ENCODE measurements at places on chromosomes 12 and 14.

GRCh38 chr12:67523538-67523937 is 125.0 kb upstream of the DYRK2 start:
- DNase-seq: no peak

DNA sequence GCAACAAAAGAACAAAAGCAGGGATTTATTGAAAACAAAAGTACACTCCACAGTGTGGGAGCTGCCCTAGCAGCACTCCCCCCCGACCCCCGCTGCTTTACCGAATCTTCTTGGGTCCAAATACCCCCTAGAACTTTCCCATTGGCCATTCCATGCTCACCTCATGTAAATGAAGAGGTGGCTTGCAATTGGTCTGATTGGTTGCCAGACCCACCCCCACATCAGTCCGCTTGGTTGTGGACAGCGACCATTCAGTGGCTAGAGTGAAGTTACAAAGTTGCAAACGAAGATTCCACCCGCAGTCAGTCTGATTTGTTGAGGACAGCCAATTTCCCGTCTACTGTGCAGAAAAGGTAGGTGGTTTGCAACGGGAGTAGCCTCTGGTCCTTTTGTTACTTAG is 3.9 kb downstream of the STYX start:
- no peak for DNase-seq

DNA sequence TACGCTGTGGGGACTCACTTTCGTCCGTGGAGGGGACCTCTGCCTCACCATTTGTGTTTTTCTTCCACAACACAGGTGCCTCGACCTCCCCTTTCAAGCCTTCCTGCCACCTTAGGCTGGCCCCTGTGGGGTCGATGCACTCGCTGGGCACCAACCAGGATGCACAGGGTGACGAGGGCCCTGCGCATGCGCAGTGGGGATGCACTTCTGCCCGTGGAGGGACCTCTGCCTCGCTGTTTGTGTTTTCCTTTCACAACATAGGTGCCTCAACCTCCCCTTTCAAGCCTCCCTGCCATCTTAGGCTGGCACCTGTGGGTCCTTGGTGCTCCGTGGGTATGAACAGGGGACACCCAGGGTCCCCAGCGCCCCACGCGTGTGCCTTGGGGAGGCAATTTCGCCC is 356.8 kb downstream of the ALG10 start:
- no peak for DNase-seq

GRCh38 chr12:28088566-28089272 is 101.5 kb upstream of the CCDC91 start:
- DNase-seq: no peak

- DNase-seq: no peak
Measured at GRCh38 chr12:114750917-114751316, 66.9 kb upstream of the TBX3 start.

DNA sequence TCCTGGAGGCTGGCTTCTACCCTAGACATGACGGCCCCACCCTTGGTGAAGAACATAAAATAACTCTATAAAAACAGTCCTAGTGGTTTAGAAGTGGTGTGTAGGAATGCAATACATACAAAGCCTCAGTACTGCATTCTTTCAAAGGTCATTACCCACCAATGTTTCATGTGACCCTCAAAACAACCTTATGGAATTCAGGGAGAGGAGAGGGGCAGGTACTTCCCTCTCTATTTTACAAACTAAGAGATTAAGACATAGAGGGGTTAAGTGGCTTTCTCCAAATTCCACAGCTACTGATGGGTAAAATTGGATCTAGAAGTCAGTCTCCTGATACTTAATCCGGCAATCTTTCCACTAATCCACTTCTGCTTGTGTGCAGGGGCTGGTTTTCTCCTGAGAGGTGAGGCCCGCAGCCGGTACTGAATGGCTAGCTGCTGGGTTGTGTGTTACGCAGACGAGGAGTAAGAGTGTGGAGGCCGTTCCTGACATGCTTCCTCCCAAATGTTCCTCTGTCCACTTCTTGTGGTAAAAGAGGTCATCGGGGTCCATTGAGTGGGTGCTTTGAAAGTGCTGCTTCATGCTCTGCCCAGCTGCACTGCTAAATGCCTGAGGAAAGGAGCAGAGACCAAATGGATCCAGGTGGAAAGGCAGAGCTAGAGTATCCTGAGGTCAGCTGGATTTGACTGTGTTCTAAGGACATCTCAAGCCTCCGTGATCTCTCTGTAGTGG is 16.2 kb downstream of the SLC7A8 start:
- no peak for DNase-seq

DNA sequence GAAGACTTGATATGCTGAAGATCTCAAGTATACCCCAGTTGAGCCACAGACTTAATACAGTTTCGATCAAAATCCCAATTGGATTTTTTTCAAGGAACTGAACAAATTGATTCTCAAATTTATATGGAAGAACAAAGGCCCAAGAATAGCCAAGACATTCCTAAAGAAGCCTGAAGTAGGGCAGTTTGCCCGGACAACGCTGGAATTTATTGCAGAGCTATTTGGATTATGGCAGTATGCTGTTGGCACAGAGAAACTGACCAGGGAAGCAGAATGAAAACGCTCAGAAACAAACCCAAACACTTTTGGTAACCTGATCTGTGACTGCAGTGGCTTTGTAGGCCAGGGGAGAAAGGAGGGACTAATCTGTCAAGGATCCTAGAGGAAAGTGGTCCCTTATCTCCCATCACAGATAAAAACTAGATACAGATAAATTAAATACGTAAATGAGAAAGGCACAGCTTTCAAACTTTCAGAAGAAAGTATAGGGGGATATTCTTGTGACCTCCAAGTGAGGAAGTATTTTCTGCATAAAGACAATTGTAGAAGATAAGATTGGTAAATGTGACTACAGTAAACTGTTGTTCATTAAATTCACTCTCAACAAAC is 35.9 kb upstream of the GSC start:
- no peak for DNase-seq

DNA sequence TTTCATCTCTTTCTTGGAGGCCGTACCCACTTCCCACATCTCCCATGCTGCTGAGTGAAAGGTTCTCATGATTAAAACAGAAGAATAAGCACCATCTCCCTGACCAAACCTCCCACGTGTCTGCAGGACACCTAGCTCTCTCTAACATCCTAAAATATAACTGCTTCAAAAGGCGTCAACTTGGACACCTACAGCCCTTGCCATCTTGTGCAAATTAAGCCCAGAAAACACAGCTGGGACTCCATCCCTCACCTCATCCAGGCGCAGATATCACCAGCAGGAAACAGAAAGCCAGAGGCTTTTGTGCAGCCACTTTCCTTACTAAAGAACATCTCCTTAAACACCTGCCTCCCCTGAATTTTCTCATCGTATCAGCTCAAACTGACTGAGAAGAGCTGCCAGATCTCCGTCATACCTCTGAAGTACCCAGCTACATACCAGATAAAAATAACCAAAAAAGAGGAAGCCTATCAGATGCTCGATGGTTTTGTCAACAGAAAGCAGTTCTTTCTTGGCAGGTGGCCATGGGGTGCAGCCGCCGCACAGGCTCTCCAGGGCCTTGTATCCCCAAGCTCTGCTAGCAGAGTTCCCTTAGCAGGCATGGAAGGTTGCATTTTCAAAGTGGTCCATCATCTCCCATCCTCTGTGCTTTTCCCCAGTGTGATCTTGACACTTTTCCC is 28.8 kb downstream of the MAP3K9 start:
- no peak for DNase-seq

- no peak for DNase-seq
Measured at GRCh38 chr14:72512925-72513324, 381.0 kb downstream of the DPF3 start.

DNA sequence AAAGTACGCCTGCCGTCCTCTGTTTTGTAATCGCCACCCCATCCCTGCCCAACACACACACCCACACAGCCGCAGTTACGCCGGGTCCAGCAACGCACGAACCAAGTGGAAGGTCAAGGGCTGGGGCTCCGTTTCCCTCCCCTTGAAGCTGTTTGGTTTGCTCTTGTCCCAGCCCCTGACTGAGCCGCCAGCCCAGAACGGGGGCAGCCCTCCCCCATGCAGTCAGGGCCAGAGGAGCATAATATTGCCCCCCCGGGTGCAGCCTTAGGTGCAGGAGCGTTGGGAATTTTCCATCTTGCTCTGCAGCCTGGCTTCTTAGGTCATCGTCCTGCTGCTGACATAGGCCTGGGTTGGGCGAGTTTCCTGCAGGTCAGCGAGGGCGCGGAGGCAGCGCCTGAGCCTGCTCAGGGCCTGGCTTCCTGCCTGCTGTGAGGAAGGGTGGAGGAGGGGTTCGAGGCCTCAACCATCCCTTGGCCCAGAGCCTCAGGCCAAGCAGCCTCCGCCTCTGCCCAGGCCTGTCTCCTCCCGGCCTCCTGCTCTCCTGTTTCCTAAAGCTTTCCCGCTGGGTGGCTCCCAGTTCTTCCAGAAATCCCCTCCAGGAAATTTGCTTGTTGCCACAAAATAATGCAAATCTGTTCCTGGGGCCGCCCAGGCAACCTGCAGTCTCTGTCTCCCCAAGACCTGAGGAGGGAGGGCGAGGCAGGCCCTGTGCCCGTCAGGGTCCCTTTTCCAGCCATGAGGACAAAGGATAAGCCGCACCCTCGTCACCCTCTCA is 44.5 kb downstream of the PSMA6 start:
- DNase-seq: no peak

GRCh38 chr14:32136027-32136825 is 59.1 kb downstream of the ARHGAP5 start:
- DNase-seq: no peak

DNA sequence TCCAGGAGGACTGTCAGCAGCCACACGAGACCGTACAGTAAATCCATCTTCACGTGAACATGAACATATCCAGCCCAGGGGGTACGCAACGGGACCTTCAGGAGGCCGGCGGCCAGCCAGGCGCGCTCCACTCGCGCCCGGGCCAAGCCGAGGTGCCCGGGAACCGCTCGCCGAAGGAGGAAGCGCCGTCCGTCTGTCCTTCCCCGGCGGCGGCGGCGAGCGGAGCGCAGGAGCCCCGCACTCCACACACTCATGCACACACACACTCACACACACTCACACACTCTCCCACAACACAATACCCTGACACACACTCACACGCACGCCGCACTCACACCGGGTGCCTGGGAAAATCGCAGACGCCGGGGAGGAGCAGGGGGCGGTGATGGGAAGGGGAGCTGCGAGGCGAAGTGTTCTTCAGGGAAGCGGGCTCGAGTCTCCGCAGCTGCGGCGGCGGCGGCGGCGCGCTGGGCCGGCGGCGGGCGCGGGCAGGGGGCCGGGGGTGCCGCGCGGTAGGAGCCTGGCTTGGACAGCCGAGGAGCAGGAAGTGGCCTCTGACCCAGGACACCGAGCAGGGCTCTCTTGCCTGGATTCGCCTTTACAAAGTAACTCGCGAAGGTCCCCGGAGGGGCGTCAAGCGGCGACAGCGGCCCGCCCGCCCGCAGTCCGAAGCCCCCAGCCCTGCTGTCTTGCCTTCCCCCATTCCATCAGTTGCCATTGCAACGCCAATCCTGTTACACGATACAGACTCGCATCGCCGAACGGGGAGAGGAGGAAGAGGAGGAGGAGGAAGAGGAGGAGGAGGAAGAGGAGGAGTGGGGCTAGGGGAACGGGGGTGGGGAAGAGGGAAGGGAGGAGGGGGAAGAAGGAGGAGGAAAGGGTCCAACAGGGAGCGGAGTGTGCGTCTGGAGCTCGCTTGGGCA is 601 bp downstream of the MDGA2 start:
- DNase-seq: no peak

- no peak for DNase-seq
Measured at GRCh38 chr12:32509328-32510091, 110.2 kb downstream of the FGD4 start.

- no peak for DNase-seq
Measured at GRCh38 chr12:49121047-49121696, 10.0 kb downstream of the TUBA1B start.

DNA sequence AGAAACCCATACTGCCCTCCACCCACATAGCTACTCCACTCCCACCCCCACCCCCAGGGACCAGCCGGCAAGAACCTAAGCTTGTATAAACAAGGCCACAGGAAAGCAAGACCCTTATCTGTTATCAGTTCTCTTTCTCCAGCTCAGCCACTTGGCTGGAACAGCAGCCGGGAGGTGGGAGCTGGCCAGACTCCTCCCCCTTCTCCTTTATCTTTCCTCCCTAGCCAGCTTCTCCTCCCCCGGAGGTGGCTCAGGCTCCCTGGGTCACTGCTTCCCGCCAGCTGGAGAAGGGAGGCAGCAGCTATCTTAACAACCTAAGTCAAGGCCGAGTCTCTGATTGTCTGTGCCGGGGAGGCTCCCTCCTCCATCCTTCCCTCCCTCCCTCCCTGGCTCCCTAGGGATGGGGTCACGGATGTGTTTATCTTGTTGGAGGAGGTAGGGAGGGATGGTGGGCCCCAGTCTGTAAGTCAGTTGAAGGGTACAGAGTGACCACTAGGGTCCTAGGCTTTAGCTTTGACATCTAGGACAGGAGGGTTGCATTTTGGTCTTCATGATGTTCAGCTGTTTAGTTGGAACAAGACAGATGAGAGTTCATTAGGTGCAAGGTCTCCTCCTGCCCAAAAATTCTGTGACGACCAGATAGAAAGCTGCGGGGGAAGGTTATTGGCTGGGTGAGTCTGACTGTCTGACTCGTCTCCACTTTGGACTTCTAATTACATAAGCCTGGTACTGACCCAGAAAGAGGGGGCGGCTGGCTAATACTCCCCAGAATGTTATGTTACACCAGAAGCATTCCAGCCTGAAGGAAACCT is 29.7 kb downstream of the ZFP36L1 start:
- no peak for DNase-seq

DNA sequence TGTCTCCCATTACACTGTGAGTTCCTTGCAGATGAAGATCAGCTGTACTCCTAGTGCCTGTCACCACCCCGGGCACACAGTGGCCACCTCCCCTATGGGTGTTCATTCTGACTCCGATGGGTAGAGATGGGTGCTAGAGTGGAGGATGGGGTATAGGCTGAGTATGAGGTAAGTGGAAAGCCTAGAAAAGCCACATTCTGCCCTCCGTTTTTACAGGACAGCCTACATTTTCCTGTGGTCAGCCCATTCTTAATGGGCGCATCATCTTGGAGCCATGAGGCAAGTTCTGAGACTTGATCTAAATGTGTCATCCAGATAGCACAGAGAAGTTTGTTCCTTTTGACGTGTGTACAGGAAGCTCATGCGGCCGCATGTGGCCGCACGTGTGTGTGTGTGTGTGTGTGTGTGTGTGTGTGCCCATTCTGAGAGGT is 166.7 kb upstream of the HIF1A start:
- DNase-seq: no peak

DNA sequence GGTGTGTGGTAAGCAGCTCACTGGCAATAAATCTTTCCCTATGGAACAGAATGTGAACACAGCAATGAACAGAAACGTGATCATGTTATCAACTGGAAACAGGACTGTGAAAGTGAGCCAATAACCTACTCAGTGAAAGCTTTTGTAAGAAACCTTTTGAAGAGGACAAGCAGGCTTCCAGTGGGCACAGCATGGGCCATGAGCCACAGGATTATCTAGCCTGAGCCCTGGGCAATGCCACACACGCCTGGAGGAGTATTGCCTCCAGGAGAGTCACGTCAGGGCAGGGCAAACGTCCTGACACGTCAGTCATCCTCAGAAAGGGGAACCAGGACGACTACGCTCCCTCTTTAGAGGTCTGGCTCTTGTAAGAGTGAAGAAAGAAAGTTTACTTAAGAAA is 32.3 kb downstream of the NRDE2 start:
- no peak for DNase-seq

GRCh38 chr14:86766469-86766868 is 1226.5 kb downstream of the GALC start:
- DNase-seq: no peak

- no peak for DNase-seq
Measured at GRCh38 chr12:127398016-127398710, 868.8 kb upstream of the TMEM132C start.

GRCh38 chr12:9669534-9669933 is at the start of gene CLEC2D:
Gene CLEC2D (plus strand): TSS chr12:9669713. CDS start chr12:9669735, 22 bp downstream.
- no peak for DNase-seq

All from cerebellar nuclear complex (tissue), 1 donor.